ENCODE measurements at places on chromosomes 3 and 15.

GRCh38 chr15:44654858-44655257 lies 8.6 kb downstream of the SPG11 start:
- H3K36me3 ChIP-seq: peaks cover 32% of the 10 kb centered on the region
- no peak for DNase-seq
- no peaks in the 10 kb centered on the region for H3K27me3 ChIP-seq
- H3K27ac ChIP-seq: no peak overlapping the region
- no peak overlapping the region for H3K4me3 ChIP-seq
- H3K4me1 ChIP-seq: no peaks in the 10 kb centered on the region

DNA sequence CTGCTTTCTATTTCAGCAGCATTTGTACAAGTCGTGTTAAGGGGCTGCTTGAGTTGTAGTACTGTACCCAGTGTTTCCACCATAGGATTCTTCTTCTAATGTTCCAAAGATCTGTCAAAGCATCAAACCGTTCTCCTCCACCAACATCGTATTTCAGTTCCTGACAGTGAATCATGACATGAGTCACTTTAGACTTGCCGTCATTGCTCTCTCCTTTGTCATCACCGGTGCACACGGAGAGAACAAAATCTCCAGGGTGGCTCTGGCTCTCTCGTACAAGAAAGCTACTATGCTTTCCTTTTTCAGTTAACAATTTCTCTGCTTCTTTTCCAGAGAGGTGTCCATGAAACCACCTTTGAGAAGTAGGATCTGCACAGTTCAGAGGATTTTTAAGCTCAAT lies 270.9 kb upstream of the CCDC54 start:
- no peaks in the 10 kb centered on the region for H3K4me1 ChIP-seq
- no peaks in the 10 kb centered on the region for H3K27me3 ChIP-seq
- DNase-seq: peak; percentile 18
- no peak overlapping the region for H3K4me3 ChIP-seq
- H3K27ac ChIP-seq: no peak overlapping the region

- no peak for DNase-seq
- no peak overlapping the region for H3K4me3 ChIP-seq
- no peaks in the 10 kb centered on the region for H3K36me3 ChIP-seq
- no peak overlapping the region for H3K27ac ChIP-seq
- H3K27me3 ChIP-seq: peaks cover 26% of the 10 kb centered on the region
Observed at GRCh38 chr3:37765591-37766488, 95.8 kb upstream of the CTDSPL start.

DNA sequence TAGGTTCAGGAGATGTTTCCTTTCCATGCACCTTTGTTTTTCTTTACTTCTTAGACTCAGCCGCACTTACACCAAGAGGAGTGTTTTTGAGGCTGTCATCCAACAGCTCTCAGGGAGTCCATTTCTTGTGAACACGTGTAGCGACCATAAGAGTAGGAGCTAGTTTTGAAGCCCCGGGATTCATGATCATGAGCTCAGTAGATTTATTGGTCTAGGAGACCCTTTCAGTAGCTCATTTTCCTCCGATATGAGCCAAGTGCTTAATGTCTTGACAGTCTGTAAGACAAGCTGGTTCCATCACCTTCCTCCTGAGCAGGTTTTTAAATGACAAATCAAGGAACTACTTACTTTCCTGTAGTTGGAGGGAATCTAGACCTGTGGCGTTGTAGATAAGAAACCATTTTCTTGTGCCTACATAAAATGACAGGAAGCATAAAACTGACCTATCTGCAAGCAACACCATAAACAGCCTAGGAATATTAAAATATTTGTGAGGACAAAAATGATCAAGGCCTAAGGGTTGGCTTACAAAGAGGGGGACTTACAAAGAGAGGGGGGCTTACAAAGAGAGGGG lies 172.6 kb upstream of the BHLHE40 start:
- no peak for DNase-seq
- H3K27me3 ChIP-seq: no peaks in the 10 kb centered on the region

DNA sequence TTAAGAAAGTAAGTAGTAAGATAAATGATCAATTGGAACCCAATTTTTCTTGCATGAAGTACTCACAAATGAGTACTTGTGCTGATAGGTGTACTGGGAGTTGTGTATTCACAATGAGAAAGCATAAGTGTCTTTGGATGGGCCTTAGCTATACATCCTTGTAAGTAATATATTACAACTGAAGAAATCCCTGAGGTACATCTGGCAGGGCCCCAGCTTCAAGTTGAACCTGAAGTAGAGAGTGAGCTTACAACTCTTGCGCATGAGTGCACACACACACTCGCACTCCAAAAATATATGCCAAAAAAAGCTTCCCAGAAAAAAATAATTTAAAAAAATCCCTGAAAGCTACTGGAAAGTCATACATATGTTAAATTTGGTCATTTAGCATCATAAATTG lies 222.5 kb downstream of the ROBO2 start:
- no peaks in the 10 kb centered on the region for H3K4me1 ChIP-seq
- H3K27ac ChIP-seq: no peak overlapping the region
- H3K27me3 ChIP-seq: no peaks in the 10 kb centered on the region
- DNase-seq: no peak
- H3K4me3 ChIP-seq: no peak overlapping the region
- H3K36me3 ChIP-seq: no peaks in the 10 kb centered on the region

GRCh38 chr15:33115191-33115861 lies 79.2 kb downstream of the FMN1 start:
- no peak overlapping the region for H3K4me3 ChIP-seq
- no peaks in the 10 kb centered on the region for H3K4me1 ChIP-seq
- H3K36me3 ChIP-seq: no peaks in the 10 kb centered on the region
- DNase-seq: no peak
- H3K27ac ChIP-seq: no peak overlapping the region

- no peak for DNase-seq
- H3K4me1 ChIP-seq: peaks cover 3% of the 10 kb centered on the region
- H3K36me3 ChIP-seq: no peaks in the 10 kb centered on the region
- H3K27ac ChIP-seq: no peak overlapping the region
- H3K27me3 ChIP-seq: no peaks in the 10 kb centered on the region
Observed at GRCh38 chr15:94234300-94234699, 2.9 kb downstream of the MCTP2 start.

DNA sequence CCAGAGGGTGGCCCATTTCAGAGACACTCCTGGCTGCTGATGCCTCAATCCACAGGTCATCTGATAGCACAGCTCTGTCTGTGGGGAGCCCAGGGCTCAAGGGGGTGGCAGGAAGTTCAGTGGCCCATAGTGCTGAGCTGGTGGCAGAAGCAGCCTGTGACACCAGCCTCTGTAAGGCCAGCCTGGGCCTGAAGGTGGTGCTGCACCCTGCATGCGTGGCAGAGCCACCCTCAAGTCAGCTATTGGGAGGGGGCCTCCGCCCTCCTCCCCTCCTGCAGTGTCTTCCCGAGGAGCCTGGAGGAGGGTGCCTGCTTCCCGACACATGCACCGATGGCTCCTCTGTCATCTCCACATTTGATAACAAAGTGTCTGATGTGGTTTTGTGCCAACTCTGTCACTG lies 3.0 kb downstream of the PLA1A start:
- no peaks in the 10 kb centered on the region for H3K36me3 ChIP-seq
- peak; percentile 10 for DNase-seq
- H3K27ac ChIP-seq: no peak overlapping the region

DNA sequence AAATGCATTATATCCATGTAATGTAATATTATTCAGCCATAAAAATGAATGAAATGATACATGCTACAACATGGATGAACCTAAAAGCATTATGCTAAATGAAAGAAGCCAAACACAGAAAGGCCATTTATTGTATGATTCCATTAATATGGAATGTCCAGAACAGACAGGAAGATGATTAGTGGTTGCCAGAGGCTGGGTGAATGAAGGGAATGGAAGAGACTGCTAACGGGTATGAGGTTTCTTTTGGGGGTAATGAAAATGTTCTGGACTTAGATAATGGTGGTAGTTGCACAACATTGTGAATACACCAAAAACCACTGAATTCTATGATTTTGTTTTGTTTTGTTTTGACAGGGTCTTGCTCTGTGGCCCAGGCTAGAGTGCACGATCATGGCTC lies 61.6 kb upstream of the MAP4 start:
- no peak overlapping the region for H3K27ac ChIP-seq
- H3K36me3 ChIP-seq: no peaks in the 10 kb centered on the region
- H3K4me1 ChIP-seq: peaks cover 11% of the 10 kb centered on the region
- H3K27me3 ChIP-seq: no peaks in the 10 kb centered on the region
- no peak overlapping the region for H3K4me3 ChIP-seq
- DNase-seq: no peak

GRCh38 chr15:90358124-90359033 lies 6.3 kb downstream of the ZNF774 start:
- DNase-seq: no peak
- H3K36me3 ChIP-seq: no peaks in the 10 kb centered on the region
- H3K27me3 ChIP-seq: no peaks in the 10 kb centered on the region
- H3K27ac ChIP-seq: no peak overlapping the region

GRCh38 chr3:148101061-148101460 lies 596.6 kb upstream of the AGTR1 start:
- no peaks in the 10 kb centered on the region for H3K36me3 ChIP-seq
- no peak for DNase-seq
- H3K4me1 ChIP-seq: no peaks in the 10 kb centered on the region
- H3K4me3 ChIP-seq: no peak overlapping the region
- H3K27me3 ChIP-seq: no peaks in the 10 kb centered on the region

DNA sequence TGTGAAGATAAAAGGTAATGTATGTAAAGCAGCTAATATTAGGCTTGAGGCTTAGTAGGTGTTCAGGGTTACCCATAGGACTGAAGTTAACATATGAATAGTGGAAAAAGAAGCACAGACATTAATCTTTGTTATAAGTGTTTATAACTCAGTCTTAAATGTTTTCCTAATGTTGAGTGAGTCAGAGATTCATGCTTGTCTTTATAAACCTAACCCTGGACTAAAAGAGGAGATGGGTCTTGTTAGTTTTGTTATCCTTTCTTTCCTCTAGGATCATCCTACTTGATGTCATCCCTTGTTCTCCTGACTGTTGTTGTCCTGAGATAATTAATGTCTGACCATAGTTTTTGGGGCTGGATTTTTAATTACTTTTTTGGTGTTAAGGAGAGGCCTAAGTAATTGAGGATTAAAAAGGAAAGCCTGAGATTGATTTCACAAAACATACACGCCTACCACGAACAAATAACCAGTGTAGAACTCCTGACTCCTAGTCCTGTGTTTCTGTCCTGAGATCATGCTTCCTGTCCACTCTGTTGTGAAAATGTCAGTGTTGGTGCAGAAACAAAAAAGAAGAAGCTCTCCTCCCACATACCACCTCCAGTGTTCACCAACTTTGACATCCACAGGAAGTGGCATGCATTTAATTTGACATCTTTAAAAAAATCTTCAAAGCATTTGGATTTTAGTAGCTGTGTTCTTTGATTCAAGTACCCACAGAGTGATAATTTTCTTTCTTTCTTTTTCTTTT lies 8.4 kb downstream of the MITF start:
- H3K36me3 ChIP-seq: no peaks in the 10 kb centered on the region
- H3K4me1 ChIP-seq: no peaks in the 10 kb centered on the region
- H3K4me3 ChIP-seq: no peak overlapping the region
- no peak for DNase-seq

- no peak overlapping the region for H3K4me3 ChIP-seq
- no peaks in the 10 kb centered on the region for H3K4me1 ChIP-seq
Observed at GRCh38 chr3:169204751-169205150, 458.8 kb downstream of the MECOM start.

DNA sequence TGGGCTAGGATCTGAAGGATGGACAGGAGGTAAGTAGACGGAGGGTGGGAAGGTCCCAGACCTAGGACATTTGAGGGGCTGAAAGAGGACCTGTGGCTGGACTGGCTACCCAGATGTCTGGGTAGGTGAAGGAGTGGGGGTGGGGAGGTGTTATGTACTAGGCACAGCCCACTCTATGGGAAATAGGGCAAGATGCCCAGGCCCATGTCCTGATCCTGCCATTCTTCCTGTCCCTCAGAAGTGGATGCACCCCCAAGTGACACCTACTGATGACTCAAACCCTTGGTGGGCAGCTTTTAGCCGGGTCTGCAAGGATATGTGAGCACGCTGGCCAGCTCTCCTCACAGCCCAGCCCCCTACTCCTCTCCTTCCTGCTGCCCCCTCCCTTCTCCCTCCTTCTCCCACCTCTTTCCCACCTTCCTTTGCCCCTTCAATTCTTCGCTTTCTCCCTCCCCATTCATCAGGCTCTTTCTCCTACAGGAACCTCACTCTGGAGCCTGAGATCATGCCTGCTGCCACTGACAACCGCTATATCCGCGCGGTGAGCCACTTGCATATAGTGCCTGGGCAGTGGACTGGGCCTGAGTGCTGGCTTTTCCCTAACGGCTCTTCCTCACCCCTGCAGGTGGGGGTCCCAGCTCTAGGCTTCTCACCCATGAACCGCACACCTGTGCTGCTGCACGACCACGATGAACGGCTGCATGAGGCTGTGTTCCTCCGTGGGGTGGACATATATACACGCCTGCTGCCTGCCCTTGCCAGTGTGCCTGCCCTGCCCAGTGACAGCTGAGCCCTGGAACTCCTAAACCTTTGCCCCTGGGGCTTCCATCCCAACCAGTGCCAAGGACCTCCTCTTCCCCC lies 5.2 kb downstream of the ACY1 start:
- DNase-seq: no peak
- peaks cover 50% of the 10 kb centered on the region for H3K4me1 ChIP-seq
- no peak overlapping the region for H3K4me3 ChIP-seq
- H3K36me3 ChIP-seq: peaks cover 10% of the 10 kb centered on the region

GRCh38 chr3:160781402-160781801 lies 25.4 kb downstream of the PPM1L start:
- H3K27ac ChIP-seq: no peak overlapping the region
- DNase-seq: no peak
- H3K36me3 ChIP-seq: no peaks in the 10 kb centered on the region
- peaks cover 8% of the 10 kb centered on the region for H3K4me1 ChIP-seq
- H3K27me3 ChIP-seq: no peaks in the 10 kb centered on the region

GRCh38 chr3:32457971-32458471 lies 44.6 kb downstream of the CMTM6 start:
- H3K27me3 ChIP-seq: no peaks in the 10 kb centered on the region
- H3K27ac ChIP-seq: no peak overlapping the region
- no peaks in the 10 kb centered on the region for H3K4me1 ChIP-seq
- DNase-seq: no peak
- H3K4me3 ChIP-seq: no peak overlapping the region
- H3K36me3 ChIP-seq: peaks cover 3% of the 10 kb centered on the region

GRCh38 chr3:8519774-8520448 lies 18.3 kb downstream of the LMCD1 start:
- no peak for DNase-seq
- no peak overlapping the region for H3K27ac ChIP-seq
- H3K36me3 ChIP-seq: no peaks in the 10 kb centered on the region
- H3K4me1 ChIP-seq: no peaks in the 10 kb centered on the region
- no peak overlapping the region for H3K4me3 ChIP-seq

GRCh38 chr3:59304296-59304695 lies 254.5 kb upstream of the CFAP20DC start:
- peaks cover 4% of the 10 kb centered on the region for H3K27me3 ChIP-seq
- no peaks in the 10 kb centered on the region for H3K4me1 ChIP-seq
- H3K27ac ChIP-seq: no peak overlapping the region
- no peak overlapping the region for H3K4me3 ChIP-seq

- no peaks in the 10 kb centered on the region for H3K27me3 ChIP-seq
- no peaks in the 10 kb centered on the region for H3K4me1 ChIP-seq
Observed at GRCh38 chr3:4928277-4928789, 50.9 kb upstream of the BHLHE40 start.

All from HCT116 (cell line).